ENCODE measurements at places on chromosomes 1 and 21.

DNA sequence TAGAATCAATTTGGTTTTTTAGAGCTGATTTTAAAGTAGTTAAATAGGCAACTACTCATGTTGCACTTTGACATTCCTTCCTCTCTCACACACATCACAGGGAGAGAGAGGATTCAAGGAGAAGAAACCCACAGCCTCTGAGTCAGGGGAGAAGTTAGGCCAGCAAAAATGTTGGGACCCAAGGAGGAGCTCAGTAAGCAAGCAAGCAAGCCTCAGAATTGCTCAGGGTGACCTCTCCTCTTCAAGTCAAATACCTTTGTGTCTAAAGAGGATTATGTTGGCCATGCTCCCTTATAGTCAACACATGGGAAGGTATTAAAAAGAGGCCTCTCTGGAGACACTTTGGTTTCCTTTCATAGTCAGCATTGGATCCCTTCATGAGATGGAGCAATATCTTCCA is 80.5 kb upstream of the WARS2 start:
- DNase-seq: no peak

DNA sequence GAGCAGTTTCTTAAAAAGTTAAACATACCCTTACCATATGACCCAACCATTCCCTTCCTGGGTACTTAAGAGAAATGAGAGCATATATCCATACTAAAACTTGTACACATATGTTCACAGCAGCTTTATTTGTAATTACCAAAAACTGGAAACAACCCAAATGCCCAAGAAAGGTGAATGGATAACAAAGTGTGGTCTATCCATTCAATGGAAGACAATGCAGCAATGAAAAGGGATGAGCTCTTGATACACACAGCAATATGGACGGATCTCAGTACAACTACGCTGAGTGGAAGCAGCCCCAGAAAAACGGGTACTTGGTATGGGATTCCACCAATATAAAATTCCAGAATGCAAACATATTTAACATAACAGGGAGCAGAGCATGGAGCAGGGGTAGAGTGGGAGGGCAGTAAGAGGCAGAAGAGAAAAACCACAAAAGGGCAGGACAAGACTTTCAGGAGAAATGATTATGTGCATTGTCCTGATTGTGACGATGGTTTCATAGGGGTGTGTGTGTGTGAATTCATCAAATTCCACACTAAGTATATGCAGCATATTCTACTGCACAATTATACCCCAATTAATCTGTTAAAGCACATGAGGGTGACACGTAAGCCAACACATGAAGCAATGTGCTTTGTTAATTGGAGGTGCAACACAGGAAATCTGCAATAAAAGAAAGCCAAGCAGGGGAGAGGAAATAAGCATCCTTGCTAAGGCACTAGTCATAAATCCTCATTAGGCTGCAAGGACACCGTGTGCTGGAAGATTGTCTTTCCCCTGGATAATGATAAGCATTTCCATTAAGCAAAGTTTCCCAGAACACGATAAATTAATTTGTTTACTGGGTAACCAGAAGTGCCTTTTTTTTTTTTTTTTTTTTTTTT is 113.1 kb upstream of the KRTAP19-8 start:
- no peak for DNase-seq

- DNase-seq: peak; percentile 67
Observed at GRCh38 chr1:41341772-41342562, 19.3 kb upstream of the FOXO6 start.

DNA sequence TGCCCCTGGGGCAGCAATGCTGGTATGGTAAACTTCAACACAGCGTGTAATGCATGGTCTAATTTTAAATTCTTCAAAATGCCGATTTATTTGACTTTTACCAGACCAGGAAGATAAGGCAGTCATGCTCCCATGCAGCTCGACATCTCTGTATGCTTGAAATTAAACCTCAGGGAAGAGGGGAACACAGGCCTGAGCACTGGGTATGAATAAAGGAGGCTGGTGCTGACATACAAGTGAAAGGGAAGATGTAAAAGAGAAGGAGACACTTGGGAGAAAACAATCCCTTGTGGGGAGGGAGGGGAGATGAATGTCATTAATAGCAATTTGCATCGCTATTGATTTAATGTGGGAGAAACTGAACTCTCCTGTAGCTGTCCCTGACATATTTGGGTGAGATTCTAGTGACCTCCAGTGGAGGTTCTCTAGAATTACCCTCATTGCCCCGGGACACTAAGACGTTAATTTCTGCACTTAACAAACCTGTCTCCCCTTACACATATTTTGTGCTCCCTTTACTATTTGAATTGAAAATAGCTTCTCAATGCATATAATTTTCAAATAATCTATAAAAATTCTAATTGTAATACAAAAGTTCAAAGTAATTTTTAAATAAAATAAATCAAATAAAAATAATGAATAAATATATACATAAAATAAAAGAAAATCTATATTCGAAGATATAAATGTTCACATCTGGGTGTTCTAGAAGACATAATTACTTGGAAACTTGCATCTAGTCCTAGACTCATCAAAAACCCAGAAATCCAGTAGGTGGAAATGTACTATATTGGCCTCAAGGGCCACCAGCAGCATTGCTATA is 283.1 kb downstream of the LMX1A start:
- DNase-seq: peak; percentile 49

DNA sequence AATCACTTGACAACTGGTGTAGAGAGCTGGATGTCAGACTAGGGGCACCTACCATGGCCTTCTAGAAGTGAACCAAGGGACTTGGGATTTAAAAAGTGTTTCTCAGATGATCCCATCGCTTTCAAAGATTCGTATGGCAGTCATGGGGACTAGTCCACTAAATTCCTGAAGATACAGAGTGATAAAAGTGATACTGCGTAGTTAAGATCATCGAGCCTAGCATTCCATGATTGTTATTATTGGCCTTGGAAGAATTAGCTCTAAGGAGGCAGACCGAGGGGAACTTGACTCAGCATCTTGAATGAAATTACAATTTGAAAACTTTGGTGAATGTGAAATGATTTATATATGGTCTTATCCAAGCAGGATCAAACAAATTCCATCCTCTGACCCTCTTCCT is 1.3 kb upstream of the CHIA start:
- DNase-seq: no peak

DNA sequence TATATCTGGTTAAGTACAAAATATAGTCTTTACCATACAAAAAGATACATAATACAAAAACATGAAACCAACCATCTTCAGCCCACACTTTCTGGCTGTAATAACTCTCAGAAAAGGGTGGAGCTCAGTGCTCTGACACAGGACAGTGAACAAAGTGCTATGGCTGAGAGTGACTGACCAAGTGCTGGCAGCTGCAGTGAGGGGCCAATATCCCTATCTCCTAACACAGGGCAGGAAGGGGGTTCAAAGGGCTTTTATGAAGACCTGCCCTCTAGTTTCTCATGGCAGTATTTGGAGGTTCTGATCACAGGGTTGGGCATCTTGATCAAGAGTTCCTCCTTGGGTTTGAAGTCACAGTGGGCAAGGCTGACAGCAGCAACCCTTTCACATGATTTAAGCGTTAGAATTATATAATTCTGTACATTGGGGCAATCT is 3.9 kb downstream of the TXNIP start:
- DNase-seq: no peak

DNA sequence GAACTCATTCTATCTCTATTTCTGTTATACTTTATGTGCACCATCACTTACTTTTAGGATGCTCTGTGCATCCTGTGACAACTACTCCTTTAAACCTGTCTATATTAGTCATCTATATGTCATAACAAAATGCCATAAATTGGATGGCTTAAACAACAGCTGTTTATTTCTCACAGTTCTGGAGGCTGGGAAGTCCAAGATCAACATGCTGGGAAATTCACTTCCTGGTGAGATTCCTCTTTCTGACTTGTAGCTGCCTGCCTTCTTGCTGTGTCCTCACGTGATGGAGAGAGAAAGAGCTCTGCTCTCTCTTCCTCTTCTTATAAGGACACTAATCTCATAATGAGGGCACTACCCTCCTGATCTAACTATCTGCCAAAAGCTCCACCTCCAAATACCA is 62.3 kb upstream of the RCOR3 start:
- DNase-seq: no peak

Data from NCI-H2171 (cell line).